ENCODE measurements at places on chromosomes 13 and 19.
A peak's percentile ranks its signal among the peaks of the same experiment; 100 is the strongest.

DNA sequence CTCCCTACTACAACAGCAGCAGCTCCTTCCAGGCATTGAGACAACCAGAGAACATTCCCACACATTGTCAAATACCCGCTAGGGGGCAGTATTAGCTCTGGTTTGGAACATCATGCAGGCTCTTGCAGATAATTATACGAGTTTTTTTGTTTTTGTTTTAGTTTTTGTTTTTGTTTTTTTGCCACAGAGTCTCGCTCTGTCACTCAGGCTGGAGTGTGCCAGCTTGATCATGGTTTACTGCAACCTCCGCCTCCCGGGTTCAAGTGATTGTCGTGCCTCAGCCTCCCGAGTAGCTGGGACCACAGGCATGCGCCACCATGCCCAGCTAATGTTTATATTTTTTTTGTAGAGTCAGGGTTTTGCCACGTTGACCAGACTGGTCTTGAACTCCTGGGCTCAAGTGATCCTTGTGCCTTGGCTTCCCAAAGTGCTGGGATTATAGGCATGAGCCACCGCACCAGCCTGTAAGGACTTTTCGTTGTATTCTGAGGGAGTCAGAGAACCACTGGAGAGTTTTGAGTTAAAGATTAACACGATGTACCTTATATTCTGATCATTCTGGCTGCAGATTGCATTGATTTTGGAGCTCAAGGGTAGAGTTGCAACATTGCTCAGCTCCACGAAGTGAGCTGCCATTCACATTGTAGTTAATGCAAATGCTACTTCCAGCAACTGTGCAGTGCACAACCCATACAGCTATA is 41.7 kb upstream of the CEACAM20 start:
- DNase-seq: no peak

GRCh38 chr13:68748038-68748437 is 1359.6 kb upstream of the ATXN8OS start:
- DNase-seq: no peak

GRCh38 chr13:110576070-110576394 is 14.5 kb upstream of the RAB20 start:
- no peak for DNase-seq

DNA sequence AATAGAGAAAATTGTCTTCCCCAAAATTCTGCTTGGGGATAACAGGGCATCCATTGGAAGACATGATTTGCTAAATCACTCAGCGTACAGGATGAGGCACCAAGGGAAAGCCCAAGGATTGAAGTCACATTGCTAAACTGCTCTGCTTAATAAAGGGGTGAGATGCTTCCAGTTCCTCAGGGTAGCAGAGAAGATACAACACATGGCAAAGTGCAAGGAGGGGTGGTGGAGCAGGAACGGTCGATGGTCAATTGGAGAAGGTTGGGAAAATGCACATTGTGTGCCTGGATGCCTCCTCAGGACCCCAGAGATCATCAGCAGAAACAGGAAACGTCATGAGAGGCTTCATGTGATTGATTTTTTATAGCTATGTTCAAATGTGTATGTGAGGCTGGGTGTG is 116.3 kb upstream of the SOX1 start:
- DNase-seq: no peak

GRCh38 chr19:7894612-7895309 is 6.5 kb downstream of the LRRC8E start:
- DNase-seq: no peak

- no peak for DNase-seq
Observed at GRCh38 chr19:14674764-14675163, at the start of gene ADGRE3. ADGRE3 (minus strand) TSS chr19:14674844; CDS start chr19:14674770, 74 bp downstream.

- DNase-seq: no peak
Observed at GRCh38 chr19:17468302-17469091, 1.8 kb upstream of the SLC27A1 start.

DNA sequence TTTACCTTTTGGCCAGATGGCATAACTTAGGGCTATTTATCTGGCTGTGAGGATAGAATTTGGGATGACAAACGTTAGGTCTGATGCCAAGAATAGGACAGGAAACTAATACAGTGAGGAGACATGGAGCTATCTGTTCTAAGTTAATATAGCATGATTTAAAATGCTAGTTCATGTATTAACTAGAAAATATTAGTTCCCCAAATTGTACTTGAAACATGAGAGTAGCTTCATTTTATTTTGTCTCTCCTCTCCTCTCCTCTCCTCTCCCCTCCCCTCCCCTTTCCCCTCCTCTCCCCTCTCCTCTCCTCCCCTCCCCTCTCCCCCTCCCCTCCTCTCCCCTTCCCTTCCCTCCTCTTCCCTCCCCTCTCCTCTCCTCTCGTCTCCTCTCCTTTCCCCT is 101.1 kb upstream of the MYO16 start:
- no peak for DNase-seq

- peak; percentile 47 for DNase-seq
Observed at GRCh38 chr13:113410472-113411201, 42.7 kb downstream of the ADPRHL1 start.

GRCh38 chr19:16369664-16370576 is 45.3 kb downstream of the KLF2 start:
- no peak for DNase-seq

- no peak for DNase-seq
Observed at GRCh38 chr19:14048443-14049153, 13.3 kb downstream of the PALM3 start.

- DNase-seq: peak; percentile 19
Observed at GRCh38 chr19:7340959-7341837, 7.5 kb upstream of the ARHGEF18 start.

DNA sequence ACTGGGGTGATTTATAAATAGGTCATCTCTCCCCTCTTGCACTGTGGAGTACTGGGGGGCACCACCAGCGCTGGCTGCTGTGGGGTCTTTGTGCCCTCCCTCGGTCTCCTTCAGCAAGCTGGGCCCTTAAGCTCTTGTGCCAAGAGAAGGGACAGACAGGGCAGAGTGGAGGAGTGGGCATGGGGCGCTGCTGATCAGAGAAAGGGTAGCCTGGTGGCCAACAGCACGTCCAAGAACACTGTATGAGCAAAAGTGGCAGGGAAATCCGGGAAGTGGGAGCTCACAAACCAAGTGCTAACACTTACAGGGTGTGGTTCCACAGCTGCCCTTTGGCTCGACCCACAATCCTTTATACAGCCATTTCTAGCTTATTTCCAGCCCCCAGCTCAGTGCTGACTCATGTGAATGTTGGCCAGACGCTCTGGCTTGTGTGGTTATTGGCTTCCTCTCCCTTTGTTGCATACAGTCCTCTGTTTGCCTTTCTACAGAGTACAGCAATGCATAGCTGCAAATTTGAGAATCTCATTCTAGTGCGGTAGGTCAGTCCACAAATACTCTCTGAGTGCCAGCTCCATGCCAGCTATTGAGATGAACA is 298.8 kb downstream of the SHISA2 start:
- peak; percentile 62 for DNase-seq

GRCh38 chr19:39969681-39970424 is 1.1 kb upstream of the PSMC4 start:
- no peak for DNase-seq

GRCh38 chr19:52453324-52454094 is at the start of gene ZNF578:
ZNF578 (plus strand) TSS chr19:52453553; CDS start chr19:52501846, 48,293 bp downstream.
- DNase-seq: peak; percentile 53

GRCh38 chr19:13036366-13036976 is 41.2 kb downstream of the NFIX start:
- DNase-seq: no peak

GRCh38 chr13:43122791-43123190 is 99.4 kb downstream of the DNAJC15 start:
- no peak for DNase-seq

DNA sequence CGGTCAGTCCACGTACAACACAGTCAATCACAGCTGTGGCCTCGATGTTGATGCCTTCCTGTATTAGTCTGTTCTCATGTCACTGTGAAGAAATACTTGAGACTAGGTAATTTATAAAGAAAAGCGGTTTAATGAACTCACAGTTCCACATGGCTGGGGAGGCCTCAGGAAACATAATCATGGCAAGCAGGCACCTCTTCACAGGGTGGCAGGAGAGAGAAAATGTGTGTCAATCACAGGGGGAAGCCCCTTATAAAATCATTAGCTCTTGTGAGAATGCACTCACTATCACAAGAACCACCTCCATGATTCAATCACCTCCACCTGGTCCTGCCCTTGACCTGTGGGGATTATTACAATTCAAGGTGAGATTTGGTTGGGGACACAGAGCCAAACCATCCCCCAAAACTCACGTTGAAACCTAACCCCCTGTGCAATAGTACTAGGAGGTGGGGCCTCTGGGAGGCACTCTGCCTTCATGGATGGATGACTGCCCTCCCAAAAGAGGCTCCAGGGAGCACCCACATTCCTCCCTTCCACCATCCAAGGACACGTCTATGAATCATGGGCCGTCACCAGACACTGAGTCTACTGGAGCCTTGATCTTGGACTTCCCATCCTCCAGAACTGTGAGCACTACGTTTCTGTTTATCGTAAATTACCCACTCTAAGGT is 2.3 kb upstream of the PROZ start:
- no peak for DNase-seq

DNA sequence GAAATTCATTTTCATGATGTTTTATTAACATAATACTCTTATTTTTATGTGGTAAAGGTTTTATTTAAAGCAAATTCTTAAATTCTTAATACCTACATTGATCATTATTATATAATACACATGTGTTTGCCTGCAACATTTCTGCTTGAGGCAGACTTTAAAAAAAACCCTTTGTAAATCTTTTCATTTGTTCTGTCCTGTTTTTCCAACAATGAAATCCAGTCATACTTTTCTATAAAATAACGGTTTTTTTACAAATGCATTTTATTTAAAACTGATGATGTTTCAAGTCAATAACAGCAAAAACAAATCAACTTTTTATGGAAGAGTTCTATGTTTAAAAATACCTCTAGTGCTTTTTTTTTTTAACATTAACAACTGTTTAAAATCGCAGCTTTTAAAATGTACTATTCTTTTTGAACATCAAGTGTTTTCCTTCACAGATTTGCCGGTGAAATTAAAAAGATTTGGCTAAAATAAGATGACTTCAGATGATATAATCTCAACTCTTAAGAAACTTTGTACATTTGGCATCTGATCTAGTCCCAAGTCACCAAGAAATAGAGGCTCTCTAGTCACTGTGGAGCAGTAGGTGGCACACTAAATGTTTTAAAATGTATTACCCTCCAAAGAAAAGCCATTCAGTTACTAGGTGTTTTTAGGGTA is 5.1 kb downstream of the POU4F1 start:
- no peak for DNase-seq

DNA sequence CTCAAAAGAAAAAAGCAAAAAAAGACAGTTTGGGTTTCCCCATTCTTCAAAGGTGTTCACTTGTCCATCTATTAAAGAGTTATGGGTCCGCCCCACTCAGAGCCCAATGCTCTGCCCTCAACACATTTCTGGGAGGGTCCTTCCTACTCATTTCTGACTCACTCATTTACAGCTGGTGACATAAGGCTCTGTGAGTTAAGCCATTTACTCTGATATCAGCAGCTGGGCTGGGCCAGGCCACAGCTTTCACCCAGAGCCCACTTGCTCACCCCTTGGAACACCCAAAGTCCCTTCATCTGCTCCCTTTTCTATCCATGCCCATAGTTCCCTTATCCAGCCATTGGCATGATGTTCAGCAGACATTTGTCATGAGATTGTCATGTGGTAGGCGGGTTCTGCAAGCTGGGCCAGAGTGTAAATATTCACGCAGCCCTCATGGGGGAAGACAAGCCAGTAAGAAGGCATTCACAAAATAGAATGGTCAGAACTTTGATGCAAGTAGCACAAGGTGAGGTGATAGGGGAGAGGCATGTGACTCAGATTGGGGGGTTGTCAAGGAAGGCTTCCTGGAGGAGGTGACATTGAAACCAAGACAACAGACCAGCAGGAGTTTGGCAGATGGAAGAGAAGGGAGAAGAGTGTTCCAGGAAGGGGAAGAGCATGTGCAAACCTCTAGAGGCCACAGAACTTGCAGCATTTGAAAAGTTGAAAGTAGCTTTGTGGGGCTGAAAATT is 5.9 kb downstream of the MAST1 start:
- DNase-seq: no peak

- DNase-seq: no peak
Observed at GRCh38 chr13:22053053-22053452, 382.2 kb downstream of the FGF9 start.

DNA sequence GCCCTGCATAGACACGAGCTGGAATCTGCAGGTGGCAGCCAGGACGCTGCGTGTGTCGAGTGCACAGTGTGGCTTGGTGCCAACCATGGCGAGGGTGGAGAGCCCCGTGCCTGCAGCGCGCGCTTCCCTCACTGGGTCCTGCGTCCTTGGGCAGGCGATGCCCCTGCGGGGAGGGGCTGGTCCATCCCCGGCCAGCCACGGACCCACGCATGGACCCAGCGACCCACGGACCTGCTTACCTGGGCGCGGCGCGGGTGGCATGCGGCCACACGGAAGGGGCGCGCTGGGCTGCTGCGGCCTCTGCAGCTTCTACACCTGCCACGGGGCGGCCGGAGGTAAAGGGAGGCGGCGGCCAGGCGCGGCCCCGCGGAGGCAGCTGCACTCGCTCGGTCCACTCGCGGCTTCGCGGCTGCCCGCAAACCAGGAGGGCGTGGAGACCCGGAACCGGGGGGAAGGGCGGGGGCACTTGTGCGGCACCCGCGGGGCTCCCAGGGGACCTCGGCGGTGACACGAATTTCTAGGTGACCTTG is 569 bp upstream of the MCF2L start:
- no peak for DNase-seq

GRCh38 chr19:34985249-34986022 is 14.7 kb upstream of the GRAMD1A start:
- DNase-seq: no peak

- no peak for DNase-seq
Observed at GRCh38 chr13:73984949-73985691, 149.1 kb downstream of the KLF12 start.
